CD8-positive, alpha-beta memory T cell (primary cell): ENCODE measurements at places on chromosomes 4 and X.

GRCh38 chr4:61443813-61444510 lies 243.8 kb downstream of the ADGRL3 start:
- no peak for DNase-seq

- no peak for DNase-seq
Measured at GRCh38 chrX:66110112-66110511, 53.9 kb upstream of the HEPH start.

DNA sequence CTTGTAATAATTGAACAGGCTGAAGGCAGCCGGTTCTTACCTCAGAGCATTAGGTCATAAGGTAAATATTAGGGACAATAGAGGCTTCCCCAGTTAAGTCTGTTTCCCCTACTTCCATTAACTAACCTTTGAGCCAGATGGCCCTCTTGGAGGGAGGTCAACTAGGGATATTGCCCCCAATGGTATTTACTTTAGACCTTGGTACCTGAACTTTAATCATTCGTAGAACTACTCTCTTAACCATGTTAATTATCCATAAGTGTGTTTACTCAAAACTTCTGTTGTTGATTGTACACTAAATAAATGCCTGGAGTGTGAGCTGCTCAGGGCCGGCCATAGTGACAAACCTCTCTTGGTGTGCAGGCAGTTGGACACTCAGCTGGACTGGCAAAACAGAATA lies 1843.5 kb upstream of the AGA start:
- DNase-seq = no peak

DNA sequence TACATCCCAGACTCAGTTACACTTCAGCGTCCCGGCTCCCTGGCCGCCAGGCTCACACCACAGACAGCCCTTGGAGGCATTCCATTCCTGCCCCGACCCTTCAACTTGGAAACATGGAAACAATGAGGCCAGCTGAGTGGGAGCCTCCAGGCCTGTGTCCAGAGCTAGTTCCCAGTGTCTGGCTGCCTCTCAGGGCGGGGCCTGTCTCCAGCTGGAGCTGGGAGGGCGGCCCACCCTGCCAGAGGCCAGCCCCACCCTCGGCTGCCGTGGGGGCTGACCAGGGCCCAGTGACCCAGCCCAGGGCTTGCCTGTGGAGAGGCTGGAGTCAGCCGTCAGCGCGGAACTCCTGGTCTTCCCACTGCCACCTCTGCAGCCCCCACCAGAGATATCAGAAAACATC lies 37.4 kb upstream of the SPON2 start:
- no peak for DNase-seq

DNA sequence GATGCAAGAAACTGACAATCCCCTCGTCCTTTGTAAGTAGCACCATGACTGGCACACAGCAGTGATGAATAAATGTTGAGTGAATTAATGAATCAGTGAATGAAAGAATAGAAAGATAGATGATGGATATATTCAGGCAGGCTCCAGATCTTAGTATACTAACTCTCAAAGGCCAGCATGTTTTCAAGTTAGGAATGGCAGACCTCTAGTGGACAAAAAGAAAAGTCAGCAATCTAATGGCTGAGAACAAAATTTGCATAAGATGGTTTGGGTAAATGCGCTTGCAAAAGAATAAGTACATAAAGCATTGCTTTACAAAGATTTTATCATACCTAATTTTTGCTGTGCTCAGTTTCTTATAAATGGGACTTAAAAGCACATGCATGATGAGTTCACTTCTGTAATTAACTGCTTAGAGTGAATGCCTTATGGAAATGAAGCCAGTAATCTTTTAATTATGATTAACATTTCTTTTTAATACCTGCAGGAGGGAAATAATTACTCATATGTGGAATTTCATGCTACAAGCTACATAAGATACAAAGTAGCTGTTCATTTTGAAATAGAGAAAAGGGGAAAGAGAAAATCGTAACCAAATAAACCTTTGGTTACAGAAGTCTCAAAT lies 126.9 kb upstream of the GPRIN3 start:
- no peak for DNase-seq

DNA sequence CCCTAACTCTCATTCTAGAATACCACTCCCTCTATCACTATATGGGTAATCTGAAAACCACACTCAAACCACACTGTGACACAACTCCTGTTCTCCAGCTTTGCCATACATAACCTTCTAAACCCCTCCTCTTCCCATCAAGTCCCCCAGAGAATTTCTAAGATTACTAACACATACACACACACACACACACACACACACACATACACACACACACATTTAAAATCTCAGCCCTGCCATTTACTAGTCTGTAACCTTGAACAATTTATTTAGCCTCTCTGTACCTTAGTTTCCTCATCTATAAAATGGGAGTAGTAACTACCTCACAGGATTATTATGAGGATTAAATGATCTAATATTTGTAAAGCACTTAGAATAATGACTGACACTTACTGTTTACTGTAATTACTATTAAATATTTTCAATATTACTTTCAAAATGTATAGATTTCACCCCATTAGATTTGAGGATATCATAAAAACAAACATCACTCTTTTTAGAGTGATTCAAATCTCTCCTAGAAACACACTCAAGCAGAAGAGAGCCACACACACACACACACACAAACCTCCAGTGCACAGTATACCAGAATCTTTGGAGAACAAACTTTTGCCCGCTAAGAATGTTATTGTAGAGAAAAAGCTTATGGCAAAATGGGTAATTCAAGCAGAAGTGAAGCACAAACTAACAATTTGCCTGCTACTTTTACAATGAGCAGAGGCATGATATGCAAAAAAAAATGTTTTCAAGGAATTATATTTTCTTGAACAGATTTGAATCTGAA lies 3.8 kb downstream of the ANKRD50 start:
- DNase-seq = no peak

DNA sequence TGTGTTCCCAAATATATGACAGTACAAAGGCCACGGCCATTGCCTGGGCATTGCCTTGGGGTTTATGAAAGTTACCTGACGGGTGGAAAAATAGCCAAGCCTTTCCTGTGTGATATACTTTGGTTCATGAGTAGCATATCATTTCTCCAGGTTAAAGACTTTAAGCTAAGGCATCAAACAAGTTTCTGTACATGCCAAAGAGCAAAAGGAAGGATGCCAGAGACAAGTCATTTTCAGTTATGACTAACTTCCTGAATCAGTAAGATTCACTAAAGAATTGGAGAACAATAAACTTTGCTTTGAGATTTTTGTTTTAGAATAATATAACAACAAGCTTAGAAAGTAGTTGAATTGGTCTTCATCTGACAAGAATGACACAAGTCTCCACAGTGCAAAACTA lies 9.7 kb upstream of the GUF1 start:
- no peak for DNase-seq

GRCh38 chr4:4693258-4693657 lies 151.4 kb upstream of the STX18 start:
- no peak for DNase-seq

- DNase-seq = no peak
Measured at GRCh38 chr4:42101446-42101975, 50.9 kb downstream of the BEND4 start.

DNA sequence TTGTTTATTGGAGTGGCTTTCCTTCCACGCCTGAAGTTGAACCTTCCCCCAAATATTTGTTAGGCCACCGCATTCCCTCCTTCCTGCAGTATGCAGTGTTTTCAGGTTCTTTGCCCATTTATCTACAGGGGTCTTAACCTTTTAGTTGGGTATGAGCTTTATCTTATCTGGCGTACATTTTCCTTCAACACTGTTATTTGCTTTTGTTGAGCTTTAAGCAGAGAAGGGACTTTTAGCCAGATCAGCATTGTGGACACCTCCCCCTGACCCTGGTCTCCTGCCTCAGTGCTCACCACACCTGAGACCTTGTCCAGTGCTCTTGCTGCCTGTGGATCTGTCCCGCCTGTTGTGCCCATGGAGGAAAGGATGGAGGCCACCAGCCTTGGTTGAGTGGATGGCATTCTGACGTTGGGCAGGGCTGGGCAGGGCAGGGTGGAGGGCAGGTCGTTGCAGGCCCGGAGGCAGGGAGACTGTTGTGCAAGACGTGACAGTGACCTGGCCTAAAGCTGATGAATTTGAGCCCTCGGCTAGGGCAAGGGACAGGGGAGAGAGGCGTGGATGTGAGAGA lies 998 bp upstream of the DUSP9 start:
- no peak for DNase-seq

DNA sequence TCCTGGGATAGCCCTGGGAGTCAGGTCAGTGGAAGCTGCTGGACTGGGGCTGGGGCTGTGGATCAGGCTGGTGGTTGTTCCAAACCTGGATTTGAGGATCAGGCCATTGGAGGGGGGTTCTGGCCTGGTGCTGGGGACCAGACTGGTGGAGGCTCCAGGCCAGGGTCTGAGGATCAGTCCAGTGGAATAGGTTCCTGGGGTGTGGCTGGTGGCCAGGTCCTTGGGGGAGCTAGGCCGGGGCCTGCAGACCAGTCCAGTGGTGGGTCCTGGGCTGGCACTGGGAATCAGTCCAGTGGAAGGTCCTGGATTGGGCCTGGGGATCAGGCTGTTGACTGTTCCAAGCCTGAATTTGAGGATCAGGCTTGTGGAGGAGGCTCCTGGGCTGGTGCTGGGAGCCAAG lies 8.0 kb downstream of the ARMCX4 start:
- DNase-seq = no peak

GRCh38 chr4:56790691-56791091 lies 30.8 kb downstream of the SPINK2 start:
- no peak for DNase-seq

DNA sequence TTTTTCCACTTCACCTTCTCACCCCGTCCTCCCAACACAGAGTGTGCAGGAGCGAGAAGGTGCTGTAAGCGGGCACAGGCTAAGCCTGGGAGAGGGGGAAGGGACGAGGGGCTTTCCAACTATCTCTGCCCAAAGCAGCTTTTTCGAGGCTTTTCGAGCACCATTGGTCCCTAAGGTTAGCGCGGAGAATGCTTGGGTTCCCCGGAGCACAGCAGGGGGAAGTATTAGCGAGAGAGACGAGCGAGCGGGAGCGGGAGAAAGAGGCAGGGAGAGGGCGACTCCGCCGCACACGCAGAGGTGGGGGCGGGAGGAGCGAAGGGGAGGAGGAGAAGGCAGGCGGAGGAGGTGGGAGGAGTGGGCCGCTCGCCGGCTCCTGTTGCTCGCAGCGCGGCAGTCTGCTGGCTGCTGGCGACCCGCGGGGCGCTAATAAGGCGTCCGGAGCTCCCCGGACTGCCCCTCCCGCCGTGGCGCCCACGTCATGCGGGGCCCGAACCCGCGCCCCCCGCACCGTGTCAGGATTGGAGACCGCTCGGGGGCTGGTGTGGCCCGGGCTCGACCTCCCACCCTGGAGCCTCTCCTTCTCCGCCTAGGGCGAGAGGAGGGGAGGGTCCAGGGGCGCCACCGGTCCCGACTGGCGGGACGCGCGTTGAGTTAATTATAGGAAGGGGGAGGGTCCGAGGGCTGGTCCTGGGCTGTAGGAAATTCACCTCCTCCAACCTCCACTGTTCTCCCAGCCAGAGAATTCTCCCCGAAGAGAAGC lies at the start of gene ADAMTS3:
TSS of gene ADAMTS3 (minus strand) at position 263 of the 760 bp plus-strand sequence. CDS start 459 bp downstream, outside the sequence.
- no peak for DNase-seq

- DNase-seq = no peak
Measured at GRCh38 chr4:57865264-57865663, 755.1 kb upstream of the IGFBP7 start.

DNA sequence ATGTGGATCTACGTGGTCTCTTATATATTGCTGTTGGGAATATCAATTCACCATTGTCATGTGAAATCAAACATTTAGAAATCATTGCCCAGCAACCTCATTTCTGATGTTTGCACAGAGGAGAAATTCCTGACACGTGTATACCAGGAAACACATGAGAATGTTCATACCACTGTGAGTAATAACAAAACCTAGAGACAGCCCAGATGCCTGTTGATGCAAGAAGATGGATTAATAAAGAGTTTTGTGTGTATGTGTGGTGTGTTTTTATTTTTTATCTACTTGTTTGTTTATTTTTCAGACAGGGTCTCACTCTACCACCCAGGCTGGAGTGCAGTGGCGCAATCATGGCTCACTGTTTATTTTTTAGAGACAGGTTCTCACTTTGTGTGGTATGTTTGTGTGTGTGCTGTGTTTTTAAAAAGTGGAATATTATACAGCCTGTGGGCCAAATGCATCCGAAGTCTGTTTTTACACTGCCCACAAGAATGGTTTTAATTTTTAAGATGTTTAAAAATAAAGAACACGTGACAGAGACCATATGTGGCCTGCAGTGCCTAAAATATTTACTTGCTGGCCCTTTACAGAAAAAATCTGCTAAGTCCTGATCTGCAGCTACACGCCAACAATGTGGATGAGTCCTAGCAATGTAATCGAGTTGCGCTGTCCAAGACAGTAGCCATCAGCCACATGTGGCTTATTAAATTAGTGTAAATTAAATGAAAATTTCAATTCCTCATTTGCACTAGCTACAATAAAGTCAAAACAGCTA lies 39.2 kb downstream of the TXLNG start:
- DNase-seq = no peak

- DNase-seq = no peak
Measured at GRCh38 chr4:185592438-185592837, 57.1 kb upstream of the PDLIM3 start.

DNA sequence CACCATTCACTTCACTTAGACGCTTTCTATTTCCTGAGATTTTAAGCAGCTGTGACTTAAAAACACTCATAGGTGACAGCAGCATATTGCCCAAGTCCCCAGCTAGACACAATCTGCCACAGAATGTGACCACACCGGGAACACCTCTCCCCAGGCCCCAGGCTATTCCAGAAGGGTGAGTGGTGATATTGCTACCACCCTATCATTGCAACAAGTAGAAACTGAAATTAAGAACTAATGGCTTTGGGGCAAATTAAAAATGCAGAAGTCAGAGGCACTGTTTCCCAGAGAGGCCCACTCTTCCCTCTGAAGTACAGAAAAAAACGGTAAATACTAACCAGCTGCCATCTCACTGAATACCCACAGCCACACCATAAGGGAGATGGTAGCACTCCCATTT lies 35.0 kb downstream of the QDPR start:
- DNase-seq = no peak

GRCh38 chrX:49164589-49165360 lies 2.2 kb downstream of the MAGIX start:
- no peak for DNase-seq

GRCh38 chr4:184477201-184477999 lies 3.0 kb upstream of the IRF2 start:
- DNase-seq = no peak

- no peak for DNase-seq
Measured at GRCh38 chr4:180100433-180101344, 2142.5 kb upstream of the TENM3 start.

DNA sequence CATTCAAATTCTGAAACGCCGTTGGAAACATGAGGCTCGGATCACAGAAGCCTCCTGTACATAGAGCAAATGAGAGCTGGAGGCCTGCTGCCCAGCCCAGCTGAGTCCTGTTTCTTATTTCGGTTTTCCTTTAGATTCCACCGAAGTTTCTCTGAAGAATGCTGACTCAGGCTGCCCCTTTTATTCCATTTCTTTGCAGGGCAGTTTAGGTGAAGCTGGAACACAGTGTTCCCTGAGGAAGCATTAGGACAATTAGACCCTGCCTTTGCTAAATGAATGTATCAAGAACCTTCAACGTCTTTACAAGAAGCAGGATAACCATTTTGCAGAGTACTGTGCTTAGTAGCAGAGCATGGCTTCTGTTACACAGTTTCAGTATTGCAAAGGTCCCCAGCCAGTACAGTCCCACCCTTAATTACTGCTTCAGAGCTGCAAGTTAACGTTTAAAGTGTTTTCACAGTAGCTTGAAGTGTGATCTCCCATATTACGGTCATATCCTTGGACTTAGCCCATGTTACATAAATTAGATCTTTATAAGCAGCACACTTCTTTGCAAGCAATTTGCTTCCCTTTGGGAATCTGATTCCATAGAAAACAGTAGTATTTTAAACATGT lies 117.0 kb downstream of the TBL1X start:
- no peak for DNase-seq
